ENCODE measurements at places on chromosomes 16 and 17.
A peak's percentile ranks its signal among the peaks of the same experiment; 100 is the strongest.

- peak; percentile 82 for DNase-seq
Measured at GRCh38 chr17:40358323-40359038, 6.1 kb downstream of the GJD3 start.

- DNase-seq = no peak
Measured at GRCh38 chr16:3068487-3068886, 3.0 kb downstream of the IL32 start.

DNA sequence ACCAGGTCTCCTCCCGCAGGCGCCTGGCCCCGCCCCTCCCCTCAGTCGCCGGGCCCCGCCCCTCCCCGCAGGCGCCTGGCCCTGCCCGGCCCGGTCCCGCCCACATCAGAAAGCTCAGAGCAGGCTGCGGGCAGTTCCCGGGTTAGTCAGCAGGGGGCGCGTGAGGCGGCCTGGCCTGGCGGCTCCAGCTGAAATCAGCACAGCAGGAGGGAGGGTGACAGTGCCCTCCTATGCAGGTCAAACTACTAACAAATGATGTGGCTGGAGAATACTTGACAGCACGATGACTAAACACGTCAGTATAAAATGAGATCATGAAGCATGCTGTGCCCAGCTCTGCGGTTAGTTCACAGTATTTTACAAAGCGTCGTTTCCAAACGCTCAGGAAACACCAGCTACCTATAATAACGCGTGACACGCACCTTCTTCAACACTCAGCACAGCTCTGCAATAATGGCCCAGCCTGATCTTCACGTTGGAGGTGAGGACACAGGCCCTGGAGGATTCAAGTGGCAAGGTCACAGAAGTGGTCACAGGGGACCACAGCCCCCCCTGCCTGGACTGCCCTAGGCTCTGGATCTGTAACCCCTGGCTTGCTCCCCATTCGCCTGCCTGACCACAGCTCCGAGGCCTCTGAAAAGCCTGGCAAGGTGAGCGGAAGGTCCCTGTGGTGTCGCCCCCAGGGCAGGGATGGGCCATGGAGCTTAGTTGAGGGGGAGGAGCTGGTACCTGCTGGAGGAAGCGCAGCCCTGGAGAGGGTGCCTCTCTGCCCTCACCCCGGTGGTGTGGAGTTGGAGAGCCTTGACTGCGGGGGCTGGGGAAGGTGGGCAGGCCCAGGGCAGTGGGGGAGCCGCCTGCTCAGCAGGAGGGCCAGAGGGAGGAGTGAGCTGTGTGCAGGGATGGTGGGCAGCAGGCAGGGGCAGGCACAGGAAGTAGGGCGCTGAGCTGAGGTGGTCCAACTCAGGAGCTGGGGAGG lies 81.2 kb downstream of the KCNJ12 start:
- peak; percentile 78 for DNase-seq

- no peak for DNase-seq
Measured at GRCh38 chr17:66496306-66496705, 193.9 kb downstream of the PRKCA start.

GRCh38 chr17:47792979-47793378 lies 28.6 kb downstream of the OSBPL7 start:
- no peak for DNase-seq

- no peak for DNase-seq
Measured at GRCh38 chr17:9893411-9894012, 11.6 kb downstream of the RCVRN start.

DNA sequence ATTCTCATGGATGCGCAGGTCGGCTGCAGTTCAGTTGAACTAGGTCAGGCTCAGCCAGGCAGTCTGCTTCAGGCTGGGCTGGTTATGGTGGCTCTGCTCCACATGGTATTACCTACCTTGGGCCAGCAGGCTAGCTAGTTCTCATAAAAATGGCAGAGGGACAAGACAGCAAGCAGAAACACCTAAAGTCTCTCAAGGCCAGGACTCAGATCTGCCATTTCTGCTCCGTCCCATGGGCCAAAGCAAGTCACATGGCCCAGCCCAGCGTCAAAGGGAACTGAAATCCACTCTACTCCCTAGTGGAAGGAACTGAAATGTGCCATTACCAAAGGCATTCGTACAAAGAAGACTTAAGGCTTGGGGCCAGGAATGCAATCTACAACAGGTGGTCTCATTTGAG lies 160.0 kb downstream of the TMEM132E start:
- no peak for DNase-seq

All from activated B cell treated with CpG ODN at 0.5 μM for 24 hours (primary cell).